Fibroblast of skin of scalp (primary cell): ENCODE measurements at places on chromosomes 7 and 10.

GRCh38 chr10:47143072-47143471 is 156.9 kb upstream of the GDF10 start:
- DNase-seq, result no peak

DNA sequence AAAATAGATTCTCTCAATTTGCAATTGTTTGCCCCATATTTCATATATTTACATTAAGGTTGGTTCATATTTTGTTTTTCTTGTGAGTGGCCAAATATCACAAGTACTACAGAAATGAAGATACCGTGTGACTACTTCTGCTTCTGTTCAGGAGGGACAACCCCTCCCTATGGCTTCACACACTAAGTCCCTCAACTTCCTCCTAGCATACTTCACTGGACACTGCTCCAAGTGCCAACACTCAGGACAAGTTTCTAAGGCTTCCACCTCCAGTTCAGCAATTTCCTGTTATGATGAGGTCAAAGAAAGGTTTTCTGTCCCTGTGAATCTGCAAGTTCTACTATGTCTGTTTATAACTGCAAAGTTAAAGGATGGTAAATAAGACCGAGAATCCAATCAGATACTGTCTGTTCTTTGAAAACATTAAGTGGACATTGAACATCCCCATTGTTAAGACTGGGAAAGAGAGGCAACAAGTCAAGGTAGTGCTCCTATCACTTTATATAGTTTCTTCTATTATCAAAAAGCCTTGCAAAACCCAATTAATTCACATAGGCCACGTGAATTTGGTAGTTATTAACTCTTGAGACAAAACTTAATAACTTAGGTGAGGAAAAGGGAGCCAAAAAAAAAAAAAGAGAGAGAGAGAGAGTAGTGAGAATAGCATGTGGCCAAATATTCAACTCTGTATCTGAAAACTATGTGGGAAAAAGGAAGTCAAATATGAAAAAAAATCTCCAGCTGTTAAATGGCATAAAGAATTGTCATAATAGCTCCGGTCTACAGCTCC is 81.3 kb upstream of the DKK1 start:
- no peak for DNase-seq

DNA sequence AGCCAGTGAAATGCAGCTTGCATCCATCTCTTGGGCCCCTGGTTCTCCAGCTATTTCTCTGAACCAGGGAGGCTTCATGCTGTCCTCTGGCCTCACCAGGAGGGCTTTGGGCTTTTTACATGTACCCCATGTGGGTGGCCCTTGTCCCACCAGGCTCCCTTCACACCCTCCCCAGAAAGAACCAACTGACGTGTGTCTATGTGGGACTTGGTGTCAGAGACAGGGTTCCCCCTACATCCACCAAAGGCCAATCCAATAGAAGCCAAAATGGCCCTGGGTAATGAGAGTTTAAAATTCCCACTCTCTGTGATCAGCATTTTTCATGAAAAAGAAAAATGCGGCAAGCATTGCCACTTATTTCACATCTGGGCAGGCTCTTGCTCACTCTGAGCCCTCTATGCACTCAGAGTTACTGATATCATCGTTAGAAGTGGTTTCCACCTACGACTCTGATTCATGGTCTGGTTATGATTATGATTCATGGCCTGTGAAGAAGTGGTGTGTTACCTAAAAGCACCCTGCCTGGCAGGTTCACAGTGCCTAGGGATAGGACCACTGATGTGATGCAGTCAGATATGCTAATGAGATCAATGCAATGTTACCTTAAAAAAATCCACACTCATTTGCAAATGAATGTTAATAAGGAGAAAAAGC is 133.5 kb downstream of the BUB3 start:
- no peak for DNase-seq

GRCh38 chr7:75756991-75757676 is 14.9 kb downstream of the CCL26 start:
- peak; percentile 55 for DNase-seq

DNA sequence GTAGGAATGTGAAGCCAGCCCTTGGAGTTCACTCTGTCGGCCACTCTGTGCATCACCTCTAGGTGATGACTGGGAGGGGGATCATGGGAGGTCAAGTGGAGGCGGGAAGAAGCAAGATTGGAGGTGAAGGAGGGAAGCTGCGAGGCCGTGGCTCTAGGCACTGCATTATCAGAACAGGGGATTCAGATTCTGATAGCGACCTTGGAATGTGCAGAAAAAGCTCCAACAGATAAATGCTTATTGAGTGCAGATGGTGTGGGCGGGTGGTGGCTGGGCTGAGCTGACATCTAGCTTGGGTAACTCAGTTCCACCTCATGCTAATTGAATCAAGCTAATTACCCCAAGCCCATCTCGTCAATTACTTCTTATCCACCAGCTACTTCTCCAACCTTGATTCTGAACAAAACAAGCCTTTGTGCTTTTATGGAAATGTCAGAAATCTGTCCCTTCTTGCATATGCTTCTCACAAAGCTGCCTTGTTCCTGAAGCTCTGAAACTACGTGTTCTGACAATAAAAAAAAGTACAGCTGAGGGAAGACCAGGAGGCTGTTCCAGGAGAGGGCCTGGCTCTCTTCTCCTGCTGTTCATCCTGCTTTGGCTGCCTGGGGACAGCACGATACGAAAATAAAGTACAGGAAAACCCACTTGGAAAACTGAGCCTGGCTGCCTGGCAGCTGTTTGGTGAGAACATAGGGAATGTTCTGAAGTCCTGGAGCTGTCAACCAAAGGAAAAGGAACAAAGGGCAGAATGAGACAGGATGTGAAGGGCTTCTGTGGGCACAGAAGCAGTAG is 27.5 kb downstream of the STRA8 start:
- no peak for DNase-seq

- DNase-seq, result no peak
These were observed 51.2 kb downstream of the PRKG1 start for GRCh38 chr10:51125518-51125917.

- DNase-seq, result no peak
These were observed 657.8 kb downstream of the SORCS1 start for GRCh38 chr10:106506526-106507283.

GRCh38 chr10:130769146-130770017 is 542.1 kb downstream of the TCERG1L start:
- DNase-seq, result no peak

GRCh38 chr10:103202319-103202718 is 9.2 kb upstream of the NT5C2 start:
- DNase-seq, result no peak

GRCh38 chr10:129756912-129757901 is 206.9 kb downstream of the EBF3 start:
- no peak for DNase-seq

- peak; percentile 71 for DNase-seq
These were observed 11.9 kb downstream of the HNRNPF start for GRCh38 chr10:43396928-43397624.

- peak; percentile 13 for DNase-seq
These were observed 37.5 kb upstream of the EGR2 start for GRCh38 chr10:62853710-62854109.

GRCh38 chr7:4948402-4948801 is 10.6 kb downstream of the MMD2 start:
- DNase-seq, result no peak

DNA sequence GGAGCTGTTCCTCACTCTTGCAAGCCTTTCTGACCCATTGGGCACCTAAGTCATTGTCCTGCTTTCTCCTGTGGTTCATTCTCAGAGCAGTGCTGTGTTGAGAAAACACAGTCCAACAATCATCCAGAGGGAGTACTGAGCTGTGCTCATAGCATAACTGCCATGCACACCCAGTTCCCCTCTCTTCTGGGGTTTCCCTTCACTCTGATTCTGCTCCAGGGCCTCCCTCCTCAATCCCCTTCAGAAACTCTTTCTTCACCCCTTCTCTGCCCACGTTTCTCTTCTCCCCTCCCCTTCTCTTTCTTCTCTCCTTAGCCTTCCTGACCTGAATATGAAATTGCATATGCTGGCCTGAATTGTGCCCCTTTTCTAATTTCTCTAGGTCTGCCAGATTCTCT is 155.8 kb downstream of the AOAH start:
- DNase-seq, result no peak

DNA sequence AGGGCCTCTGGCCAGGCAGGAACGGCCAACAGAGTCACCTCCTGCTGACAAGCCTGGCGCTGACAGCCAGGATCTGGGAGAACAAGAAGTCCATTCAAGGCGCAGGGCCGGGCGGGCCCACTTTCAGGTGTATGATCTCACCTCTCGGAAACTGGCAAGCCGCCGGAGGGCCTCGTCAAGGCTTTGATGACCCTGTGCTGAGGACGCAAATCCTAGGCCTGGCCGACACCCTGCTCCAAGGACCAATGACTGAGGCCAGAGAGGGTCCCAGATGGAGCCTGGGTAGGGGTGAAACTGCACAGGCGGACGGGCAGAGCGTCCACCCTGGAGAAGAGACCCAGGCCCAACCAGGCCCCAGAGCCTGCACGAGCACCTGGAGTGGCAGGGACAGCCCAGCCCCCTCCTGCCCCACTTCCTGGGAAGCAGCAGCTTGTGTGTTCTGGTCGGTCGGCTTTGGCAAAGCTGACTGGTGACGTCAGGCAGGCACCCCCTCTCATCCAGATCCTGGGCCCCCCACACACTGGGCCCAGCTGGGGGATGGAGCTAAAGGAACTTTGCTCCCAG is 30.6 kb downstream of the MYL10 start:
- DNase-seq, result no peak

DNA sequence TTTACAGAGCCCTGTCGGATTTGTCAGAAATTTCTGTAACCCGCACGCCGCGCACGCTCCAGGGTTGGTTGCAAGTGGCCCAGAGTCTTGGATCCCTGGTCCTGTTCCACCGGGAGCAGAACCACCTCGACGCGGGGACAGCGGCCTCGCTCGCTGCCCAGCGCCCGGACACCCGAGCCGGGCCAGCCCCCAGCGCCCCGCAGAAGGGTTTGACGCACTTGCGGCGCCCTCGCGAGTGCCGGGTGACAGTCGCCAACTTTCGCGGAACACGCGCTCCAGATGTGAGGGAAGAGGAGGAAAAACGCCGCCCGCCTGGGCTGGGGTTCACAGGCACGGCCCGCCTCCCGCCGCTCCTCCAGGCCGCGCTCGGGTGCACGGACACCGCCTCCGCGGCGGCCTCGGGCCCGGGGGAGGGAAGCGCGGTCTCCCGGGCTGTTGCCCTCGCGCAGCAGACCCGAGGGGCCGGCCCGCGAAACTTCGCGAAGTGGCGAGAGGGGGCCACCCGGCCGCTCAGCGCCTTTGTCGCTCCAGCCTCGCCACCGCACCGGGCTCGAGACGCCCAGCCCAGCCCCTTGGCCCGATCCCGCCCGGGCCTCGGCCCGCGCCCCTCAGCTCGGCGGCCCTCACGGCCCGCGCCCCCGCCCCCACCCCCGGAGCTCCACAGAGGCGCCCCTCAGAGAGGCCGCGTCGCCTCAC is 514 bp downstream of the RNF216 start:
- peak; percentile 37 for DNase-seq

- peak; percentile 49 for DNase-seq
These were observed at the start of gene CRPPA for GRCh38 chr7:16421333-16422102. Gene CRPPA (minus strand): TSS chr7:16421538. CDS start chr7:16421322, 216 bp downstream.

DNA sequence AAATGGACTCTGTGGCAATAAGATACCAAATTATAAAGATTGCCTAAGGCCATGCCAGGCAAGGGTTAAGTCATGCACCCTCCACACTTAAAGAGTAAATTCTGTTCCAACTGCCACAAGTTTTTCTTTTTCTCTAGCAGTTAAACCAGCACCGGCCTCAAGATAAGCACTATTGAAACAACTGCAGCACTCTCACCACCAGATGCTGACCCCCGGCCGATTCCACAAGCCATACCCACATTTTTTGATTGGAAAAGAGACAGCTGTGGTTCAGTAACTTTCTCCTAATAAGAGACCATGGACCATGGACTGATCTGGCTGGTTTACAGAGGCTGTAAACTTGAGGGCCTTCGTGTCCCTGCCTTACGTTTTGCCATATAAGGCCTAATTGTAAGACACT is 44.9 kb downstream of the GRM8 start:
- no peak for DNase-seq

DNA sequence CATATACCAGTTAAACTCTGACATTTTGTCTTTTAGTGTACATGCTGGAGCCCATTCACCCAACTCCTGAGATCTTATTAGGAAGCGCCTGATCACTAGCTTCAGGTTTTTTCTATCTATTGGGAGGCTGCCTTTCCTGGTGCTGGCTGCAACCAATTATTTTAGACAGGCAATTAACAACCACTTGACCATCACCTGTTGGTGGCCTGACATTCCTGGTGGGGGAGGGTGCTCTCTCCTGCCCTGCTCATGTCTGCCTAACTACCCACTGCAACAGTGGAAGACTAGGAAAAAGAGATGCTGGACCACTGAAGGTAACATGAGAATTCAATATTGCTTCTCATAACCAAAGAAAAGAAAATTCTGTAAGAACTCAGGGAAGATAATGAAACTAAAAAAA is 190.3 kb upstream of the GRM3 start:
- no peak for DNase-seq
